ENCODE measurements at places on chromosomes 4 and X. TPM values are rescaled to one million over a fixed set of nuclear protein-coding genes. Genes with fewer than 3 reads are reported as not detected.
A peak's percentile ranks its signal among the peaks of the same experiment; 100 is the strongest.

DNA sequence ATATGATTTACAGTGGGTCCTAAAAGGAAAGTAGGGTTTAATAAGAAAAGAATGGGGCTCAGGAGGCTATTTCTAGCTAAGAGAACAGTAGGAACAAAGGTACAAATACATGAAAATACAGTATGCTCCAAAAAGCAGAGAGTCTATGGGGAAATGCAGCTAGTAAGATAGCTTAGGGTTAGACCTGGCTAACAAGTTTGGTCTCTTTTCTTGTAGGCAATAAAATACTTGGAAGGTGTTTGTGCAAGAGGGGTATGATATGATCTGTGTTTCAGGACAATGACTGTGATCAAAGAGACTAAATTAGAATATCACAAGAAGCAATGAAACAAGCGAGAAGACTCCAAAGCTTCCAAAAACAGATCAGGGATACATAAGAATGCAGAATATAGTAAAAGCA lies 33.5 kb upstream of the SH3KBP1 start:
- no peak for DNase-seq

The PRRG1 gene
- 9.9 TPM for total RNA-seq

The NAT8L gene
- 0.32 TPM for total RNA-seq

DNA sequence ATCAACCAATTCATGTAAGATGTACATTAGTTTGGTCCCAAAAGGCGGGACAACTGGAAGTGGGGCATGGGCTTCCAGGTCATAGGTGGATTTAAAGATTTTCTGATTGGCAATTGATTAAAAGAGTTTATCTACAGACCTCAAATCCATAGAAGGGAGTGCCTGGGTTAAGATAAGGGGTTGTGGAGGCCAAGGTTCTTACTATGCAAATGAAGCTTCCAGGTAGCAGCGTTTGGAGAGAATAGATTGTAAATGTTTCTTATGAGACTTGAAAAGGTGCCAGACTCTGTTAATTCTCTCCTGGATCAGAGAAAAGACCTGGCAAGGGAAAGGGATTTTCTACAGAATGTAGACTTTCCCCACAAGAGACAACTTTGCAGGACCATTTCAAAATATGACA lies 2.4 kb downstream of the MGST2 start:
- no peak for DNase-seq

DNA sequence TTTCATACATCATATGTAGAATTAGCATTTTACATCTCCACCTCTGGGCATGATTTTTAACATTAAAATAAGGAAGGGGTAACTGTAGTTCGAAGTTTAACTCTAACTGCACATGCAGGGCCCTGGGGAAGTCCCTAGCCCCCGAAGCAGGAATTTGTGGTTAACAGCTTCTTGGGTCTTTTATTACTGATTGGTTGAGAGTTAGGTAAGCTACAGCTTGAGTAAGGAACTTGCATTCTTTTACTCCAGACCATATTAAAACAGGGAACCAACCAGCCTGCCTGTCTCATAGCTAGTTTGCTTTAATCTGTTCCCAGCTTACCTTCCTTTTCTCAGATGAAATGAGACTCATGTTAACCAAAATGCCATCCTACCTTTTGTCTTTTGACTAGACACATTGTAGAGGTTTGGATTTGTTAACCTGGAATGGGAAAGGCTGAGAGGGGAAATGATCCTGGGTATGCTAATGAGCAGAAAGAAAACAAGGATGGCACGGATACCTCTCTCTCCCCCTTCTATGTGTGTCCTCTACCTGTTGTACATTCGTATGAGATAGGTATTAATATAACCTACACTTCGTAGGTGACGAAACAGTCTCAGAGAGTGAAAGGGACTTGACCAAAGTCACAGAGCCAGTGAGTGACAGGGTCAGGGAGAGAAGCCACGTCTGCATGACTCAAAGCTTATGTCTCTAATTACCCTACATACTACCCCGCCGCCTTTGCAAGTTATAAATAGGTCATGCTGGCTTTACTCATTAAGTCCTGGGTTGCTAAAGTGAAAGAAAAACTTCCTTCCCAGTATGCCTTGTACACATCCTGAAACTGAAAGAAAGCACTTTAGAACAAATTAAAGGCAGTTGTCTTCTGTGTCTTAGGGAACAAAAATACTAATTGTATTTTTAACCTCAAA lies 119.5 kb upstream of the AFF2 start:
- DNase-seq, result no peak

GRCh38 chr4:165724786-165725185 lies 148.3 kb upstream of the TLL1 start:
- DNase-seq, result no peak

DNA sequence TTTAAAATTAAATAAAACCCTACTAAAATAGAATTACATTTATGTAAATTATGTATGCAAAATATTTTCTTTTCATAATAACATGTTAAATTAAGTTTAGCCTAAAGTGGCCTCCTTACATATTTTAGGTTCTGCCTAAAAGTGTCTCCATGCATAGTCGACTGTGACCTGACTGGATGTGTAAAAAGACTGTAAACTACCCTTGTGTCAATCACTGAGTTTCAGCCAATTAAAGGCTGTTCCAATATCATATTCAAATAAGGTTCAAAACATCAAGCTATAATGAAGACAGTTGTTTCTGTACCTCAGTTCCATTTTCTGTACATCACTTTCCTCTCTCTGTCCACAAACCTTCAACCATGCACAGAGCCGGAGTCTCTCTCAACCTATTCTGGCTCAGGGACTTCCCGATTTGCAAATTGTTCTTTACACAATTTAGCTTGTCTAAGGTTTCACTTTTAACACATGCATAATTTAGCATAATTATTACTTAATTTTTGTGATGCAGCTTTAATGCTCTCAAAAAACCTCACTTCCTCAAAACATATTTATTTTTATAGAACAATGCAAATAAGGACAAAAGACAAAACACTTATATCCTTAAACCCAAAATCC lies 60.1 kb downstream of the SH3RF1 start:
- DNase-seq, result no peak

DNA sequence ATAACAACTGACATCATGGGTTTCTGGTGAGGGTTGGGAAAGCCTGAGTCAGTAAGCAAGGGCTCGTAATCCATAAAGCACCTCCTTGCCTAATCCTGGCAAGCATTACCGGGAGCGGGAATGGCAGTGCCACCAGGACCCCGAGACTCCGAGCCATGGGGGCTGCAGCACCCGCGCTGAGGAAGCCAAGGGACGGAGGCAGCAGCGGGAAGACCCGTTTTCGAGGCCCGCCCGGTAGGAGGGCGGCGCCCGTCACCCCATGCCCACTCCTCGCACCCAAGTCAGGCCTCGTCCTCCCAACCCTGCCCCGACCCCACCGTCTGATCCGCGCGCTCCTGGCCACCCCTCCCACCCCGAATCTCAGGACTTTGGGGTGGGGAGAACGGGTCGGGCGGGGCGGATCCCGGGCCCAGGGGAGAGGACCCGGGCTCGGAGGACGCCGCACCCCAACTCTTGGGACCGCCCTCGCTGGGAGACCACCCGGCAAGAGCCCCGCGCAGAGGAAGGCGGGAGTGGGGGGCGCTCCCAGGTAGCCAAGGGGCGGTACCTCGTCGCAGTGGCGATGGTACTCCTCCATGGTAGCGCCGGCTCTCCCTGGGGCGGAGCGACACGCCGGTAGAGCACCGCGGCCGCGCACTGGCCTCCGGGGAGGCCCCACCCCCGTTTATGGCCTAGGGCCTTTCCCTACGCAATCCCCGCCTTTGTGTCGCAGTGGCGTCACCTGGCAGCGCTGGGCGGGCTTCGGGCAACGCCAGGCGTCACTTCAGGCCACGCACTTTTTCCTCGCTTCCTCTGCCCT lies at the start of gene DYNLT3:
Gene DYNLT3 (minus strand): TSS at position 638 of the 799 bp plus-strand sequence. CDS start 61 bp downstream, at position 577.
- peak; percentile 89 for DNase-seq

- no peak for DNase-seq
These were observed 57.1 kb downstream of the RELL1 start for GRCh38 chr4:37628977-37629609.

DNA sequence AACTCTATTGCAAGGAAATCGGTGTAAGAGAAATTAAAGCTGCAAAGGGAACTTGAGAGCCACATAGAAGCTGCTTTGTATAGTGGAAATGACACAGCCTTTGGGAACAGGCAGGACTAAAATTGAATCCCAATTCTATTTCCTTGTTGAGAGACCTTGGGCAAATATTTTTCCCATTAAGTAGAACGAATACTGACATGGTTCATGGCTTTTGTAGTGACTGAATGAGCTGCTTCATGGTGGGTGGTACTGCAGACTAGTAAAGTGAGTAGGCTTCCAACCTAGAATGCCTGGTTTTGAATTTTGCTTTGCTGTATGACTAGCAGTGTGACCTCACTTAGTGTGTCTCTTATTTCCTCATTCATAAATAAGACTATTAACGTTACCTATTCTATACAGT lies 182.2 kb upstream of the KCNIP4 start:
- no peak for DNase-seq

The DUSP9 gene
- total RNA-seq, result not detected

- DNase-seq, result no peak
These were observed 29.0 kb downstream of the UGT2A2 start for GRCh38 chr4:69610484-69610883.

- DNase-seq, result peak; percentile 34
These were observed 351.6 kb downstream of the NLGN4X start for GRCh38 chrX:5876984-5877596.

GRCh38 chr4:42892413-42892812 lies at the start of gene GRXCR1:
Gene GRXCR1, plus strand, starts transcription at chr4:42892713. Its CDS starts 554 bp downstream, at chr4:42893267.
- no peak for DNase-seq

DNA sequence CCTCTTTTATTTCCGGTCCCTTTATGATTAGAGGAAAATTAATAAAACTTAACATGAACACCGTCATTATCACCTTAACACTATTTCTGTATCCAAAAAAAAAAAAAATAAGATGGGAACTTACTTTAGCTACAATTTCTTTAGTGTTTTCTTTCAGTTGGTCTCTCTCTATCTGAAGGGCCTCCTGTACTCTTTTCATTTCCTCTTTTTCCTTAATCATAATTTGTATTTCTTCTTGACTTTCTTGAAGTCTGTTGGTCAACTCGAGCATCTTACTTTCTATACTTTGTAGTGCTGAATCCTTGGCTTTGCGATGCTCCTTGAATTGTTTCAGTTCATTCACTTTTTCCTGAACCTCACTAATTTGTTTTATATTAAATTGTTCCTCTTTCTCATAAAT lies 45.3 kb upstream of the BDH2 start:
- DNase-seq, result no peak

The STAP1 gene
- not detected for total RNA-seq

- no peak for DNase-seq
These were observed 1965.8 kb downstream of the C4orf33 start for GRCh38 chr4:131061734-131062133.

The KIAA1210 gene
- total RNA-seq, result not detected

The JCHAIN gene
- 6.5 TPM for total RNA-seq

- DNase-seq, result peak; percentile 37
These were observed 775 bp downstream of the SHROOM4 start for GRCh38 chrX:50812995-50813842.

The CT45A1 gene
- not detected for total RNA-seq

The AVPR2 gene
- 2.6 TPM for total RNA-seq

DNA sequence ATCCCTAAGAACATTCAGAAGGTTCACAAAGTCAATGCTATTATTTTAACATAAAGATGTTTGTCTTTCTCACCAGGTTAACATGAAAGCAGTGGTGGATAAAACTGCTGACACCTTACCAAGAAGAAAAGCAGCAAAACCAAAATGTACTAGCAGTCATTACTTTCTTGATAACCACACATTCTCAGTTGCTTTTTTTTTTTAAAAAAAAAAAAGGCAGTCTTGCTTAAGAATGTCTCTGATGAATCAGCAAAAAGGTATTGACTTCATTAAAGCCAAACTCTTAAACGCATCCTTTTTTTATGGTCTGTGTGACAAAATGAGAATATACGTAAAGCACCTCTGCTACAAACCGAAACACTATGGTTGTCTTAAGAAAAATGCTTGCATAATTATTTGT lies 31.9 kb downstream of the CDKL2 start:
- no peak for DNase-seq

The C1QTNF7 gene
- 0.94 TPM for total RNA-seq

The SRPX2 gene
- 5.9 TPM for total RNA-seq

GRCh38 chr4:59608466-59608865 lies 1591.7 kb upstream of the ADGRL3 start:
- DNase-seq, result no peak

- no peak for DNase-seq
These were observed 1054.7 kb downstream of the PDHA2 start for GRCh38 chr4:96894621-96895020.

DNA sequence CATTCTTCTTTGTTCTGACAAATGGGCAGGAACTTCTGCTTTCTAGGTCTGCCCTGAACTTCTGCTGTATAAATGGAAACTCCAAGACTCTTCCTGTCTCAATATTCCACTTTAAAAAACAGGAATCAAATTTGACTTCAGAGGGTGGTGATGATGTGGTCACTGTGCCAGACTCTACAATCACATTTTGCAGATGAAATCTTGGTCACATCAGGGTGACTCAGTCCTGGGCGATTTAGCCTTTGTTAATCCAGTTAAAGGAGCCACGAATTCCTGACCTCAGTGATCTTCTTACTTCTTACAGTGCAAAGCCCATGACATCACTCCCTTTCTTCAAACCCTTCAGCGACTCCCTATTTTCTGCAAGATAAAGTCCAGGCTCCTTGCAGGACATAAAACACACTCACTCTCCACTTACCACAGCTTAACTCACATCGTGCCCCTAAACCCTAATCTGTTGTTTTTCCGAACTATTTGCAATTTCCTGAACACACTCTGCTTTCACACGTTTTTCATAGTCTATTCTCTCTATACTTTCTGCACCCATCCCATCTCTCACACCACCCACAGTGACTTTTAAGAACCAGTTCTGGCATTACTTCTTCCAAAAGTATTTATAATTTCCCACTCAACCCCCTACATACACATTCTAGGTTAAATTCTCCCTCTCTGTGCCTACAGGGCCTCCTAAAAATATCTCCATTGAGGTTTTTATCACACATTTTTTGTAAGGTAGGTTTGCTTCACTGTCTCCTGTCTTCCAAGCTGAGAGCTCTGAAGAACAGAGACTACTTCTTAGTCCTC lies 11.1 kb downstream of the GASK1B start:
- peak; percentile 61 for DNase-seq

The USP17L13 gene
- total RNA-seq, result not detected

DNA sequence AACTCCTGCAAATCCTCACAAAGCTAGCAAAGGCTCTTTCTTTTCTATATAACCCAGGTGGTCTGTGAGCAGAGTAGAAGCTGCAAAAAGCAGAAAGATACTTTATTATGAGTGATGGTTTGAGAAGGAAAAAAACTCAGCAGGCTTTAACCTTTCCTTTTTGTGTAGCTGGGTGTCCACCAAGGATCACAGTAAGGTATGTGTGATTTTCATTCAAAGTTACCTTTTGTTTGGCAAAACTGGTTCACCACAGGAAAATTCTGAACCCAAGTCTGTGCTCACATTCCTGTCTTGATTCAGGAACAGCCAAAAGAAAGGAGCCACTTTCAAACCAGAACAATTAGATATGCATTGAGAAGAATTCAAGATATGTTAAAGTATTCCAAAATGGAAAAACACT lies 35.7 kb downstream of the FRAS1 start:
- no peak for DNase-seq

The MAGEC1 gene
- not detected for total RNA-seq

The SH3RF1 gene
- 10.2 TPM for total RNA-seq

DNA sequence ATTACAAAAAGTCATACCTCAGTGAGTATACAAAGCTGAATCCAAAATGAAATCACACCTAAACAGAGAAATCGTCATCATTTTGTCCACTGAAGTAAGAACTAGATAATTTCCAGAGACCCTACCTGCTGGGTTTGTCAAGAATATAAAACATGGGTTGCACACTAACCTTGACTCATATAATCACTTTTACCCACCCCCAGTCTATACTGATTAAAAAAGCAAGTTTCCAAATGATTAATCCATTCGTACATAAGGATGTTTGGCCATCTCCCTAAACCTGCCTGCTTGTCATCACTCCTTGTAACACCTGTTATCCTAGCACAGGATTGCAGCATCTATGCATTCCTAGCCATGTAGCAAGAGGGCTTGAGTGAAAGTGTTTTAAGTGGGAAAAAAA lies 4.7 kb downstream of the RAP2C start:
- no peak for DNase-seq
